Stimulated activated CD8-positive, alpha-beta memory T cell treated with anti-CD3 and anti-CD28 coated beads, Interleukin-15, amount 100 ng/mL, for 24 hours (primary cell): ENCODE measurements at places on chromosomes 12 and 14.

- DNase-seq, result no peak
Observed at GRCh38 chr14:90398841-90399540, 2.2 kb downstream of the CALM1 start.

DNA sequence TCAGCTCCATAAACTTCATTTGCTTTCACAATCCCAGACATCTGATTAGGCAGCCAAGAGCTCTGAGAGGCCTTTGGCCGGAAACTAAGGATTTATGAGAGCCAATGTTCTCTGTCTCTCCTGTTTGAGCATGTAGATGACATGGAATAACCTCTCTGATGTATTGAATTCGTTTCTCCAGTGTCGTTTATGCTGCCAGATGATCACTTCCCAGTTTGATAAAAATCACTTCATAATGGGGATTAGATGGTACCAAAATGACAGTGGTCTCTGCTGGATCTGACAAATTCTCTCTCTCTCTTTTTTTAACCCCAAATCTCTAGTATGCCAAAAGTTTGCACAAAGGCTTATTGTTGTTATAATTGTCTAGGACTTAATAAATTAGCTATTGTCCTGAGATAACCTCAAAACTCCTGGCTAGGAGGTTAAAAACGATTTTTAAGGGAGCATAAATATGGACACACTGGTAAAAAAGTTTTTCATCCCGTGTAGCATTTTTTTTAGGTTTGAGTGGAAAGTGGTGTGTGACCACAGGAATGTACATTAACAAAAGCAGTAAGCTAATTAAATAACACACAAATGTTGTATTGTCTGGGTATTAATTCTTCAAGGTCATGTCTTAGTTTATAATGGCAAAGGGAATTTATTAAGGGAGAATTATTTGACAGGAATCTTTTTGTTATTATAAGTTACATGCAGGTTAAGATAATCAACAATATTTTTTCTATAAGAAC, 82.6 kb upstream of the USP44 start:
- no peak for DNase-seq

DNA sequence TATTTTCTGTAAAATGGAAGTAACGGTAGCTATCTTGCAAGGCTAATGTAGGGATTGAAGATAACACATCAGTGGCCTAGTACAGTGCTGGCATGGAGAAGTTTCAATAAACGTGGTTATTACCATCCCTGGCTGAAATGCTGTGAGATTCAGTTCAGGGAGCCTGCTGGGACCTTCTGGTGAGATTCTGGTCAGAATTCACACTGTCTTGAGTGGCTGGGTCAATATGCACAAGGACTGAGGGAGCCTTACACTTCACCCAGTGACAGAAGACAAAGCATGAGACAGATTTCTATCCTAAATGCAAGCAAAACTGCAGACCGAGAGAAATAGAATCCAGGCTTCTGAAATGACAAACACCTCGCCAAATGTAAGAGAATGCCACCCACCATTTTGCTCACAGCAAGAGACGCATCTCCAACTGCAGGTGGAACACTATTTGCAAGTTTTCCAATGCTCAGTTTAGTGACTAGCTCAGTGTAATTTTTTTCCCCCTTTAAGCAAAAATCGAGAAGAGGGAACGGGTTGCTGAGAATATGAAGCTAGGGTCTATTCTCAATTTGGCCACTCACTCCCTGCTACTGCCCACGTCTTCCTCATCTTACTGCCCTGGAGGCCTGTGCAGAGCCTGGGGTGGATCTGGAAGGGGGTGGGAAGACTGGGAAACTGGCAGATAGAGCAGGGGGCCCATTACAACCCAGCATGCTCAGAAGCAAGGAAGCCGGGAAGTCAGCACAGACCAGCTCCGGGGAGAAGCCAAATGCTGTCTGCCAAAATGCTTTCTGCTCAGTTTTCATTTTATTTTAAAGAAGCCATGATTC, 201.3 kb downstream of the TTC7B start:
- DNase-seq, result no peak

GRCh38 chr12:113861708-113862312, 104.3 kb downstream of the RBM19 start:
- DNase-seq, result no peak

DNA sequence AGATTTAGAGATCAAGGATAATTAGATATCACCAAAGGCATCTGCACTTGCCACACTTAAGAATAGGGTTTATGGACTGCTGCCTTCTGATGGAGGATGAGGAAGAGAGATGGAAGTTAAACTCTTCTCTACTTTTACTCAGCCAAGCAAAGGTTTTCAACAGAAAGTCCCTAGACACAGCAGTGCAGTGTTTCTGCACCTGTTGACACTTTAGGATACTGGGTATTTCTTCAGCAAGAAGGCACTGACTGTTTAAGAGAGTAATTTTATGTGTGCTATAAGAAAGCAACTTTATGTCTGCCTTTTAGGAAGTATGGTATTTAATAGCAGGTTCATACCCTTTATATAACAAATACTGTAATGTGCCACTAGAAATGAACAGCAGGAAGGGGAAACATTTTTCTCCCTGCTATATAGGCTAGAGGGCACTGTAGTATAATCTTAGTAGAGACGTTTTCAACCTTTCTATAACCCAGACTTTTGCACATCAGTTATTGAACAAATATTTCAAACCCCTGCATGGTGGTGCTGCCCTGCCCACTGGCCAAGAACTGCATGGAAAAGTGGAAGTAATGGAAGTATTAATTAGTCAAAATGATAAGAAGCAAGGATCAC, 225.0 kb upstream of the GRIP1 start:
- no peak for DNase-seq

DNA sequence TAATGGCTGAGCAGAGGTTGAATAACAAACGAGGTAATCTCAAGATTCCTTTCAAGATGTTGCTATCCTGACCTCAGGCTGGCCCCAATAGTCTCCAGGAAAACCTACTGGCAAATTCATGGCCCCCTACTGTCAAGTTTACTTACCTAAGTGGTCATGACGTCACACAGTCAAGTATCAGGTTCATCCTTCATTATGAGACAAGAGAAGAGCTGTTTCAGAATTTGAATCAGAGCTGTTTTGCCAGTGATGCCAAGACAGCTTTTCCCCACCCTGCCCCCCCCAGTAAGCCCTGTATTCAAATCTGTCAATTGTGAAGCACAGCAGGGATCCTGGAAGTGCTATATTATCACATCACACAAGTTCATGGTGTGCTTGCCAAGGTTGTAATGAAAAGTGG, 509.6 kb downstream of the NOVA1 start:
- DNase-seq, result no peak

DNA sequence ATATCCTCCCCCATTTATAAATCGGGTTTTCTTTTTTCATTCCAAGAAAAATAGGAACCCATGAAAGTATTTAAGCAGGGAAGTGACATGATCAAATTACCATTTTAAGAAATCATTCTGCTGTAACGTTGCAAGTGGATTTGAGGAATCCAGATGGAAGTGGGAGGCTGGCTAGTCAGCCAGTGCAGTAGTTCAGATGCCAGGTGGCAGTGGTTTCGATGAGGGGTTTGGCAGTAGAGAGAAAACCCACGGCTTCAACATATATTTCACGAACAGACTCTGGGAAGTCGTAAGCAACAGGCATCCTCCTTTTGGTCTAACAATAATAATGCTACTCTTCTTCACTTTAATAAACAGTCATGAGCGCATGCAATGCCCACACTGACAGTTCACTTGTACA, 25.0 kb downstream of the PDZRN4 start:
- no peak for DNase-seq

- no peak for DNase-seq
Observed at GRCh38 chr12:16552301-16552700, 53.7 kb downstream of the LMO3 start.

- no peak for DNase-seq
Observed at GRCh38 chr12:54616933-54617680, 17.6 kb downstream of the LACRT start.

DNA sequence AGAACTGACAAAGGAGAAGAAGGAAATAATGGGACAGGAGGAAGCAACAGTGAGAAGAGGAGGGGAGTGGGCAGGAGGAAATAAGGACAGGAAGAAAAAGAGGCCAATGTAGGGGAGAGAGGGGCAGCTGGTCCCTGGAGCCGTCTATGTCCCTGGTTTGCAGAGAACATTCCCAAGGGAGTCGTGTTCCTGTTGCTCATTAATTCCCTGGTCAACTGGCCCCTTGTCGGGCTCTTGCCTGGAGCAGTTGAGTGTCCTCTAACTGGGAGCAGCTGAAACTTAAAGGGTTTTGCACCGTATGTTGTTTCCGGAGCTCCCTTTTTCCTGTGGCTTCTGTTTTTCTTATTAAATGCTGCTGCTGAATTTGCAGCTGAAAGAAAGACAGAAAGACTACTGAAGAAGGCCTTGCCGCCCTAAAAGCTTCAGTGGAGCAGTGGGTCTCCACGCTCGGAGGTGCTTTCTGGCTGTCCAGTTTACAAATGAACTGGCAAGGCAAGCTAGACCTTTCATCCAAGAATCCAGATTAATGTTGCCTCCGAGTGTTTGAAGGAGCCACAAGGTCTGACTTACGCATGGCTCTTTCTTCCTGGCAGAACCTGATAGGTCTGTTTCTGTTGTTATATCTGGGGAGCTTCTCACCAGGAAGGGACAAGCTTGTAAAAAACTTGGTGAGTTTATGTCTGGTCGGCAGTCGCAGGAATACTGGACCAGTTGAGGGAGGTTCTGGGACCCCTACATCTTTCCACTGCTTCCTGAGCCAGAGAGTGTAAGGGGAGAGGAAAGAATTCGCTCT, 146.2 kb upstream of the RFLNA start:
- no peak for DNase-seq

- DNase-seq, result no peak
Observed at GRCh38 chr12:24839268-24839791, 109.6 kb downstream of the BCAT1 start.

- DNase-seq, result no peak
Observed at GRCh38 chr12:84198294-84198946, 714.2 kb downstream of the SLC6A15 start.

DNA sequence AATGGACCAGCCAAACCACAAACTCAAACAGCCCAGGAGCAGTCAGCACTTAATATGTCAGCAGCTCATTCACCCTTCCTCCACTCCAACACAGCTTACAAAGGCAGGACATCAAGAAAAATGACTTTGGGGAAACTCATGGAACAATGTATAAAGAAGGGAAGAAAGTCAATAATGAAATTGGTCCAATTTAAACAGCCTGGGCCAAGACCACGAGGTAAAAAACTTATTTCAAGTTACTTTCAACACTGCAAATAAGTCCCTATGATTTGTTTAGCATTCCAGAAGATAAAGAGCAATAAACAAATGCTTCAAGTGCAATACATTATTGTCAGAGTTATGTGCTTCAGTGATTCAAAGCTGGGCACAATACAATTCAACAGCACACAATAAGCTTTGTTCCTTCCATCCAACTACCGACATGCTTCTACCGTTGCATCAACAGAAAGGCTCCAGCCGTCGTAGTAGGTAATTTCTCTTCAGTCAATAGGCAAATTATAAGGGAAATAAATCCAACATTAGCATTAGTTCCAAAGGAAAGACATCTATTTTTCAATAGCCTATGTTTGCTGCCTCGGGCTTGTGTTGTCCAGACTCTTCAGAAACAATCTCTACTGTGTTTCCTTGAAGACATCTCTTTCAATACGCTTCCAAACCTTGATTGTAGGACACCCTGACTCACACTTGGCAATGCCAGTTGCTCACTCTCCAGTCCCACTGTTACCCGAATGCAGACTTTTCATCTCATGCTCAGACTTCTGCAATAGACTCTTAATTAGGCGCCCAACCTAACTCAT, 225.7 kb downstream of the NUAK1 start:
- DNase-seq, result no peak

DNA sequence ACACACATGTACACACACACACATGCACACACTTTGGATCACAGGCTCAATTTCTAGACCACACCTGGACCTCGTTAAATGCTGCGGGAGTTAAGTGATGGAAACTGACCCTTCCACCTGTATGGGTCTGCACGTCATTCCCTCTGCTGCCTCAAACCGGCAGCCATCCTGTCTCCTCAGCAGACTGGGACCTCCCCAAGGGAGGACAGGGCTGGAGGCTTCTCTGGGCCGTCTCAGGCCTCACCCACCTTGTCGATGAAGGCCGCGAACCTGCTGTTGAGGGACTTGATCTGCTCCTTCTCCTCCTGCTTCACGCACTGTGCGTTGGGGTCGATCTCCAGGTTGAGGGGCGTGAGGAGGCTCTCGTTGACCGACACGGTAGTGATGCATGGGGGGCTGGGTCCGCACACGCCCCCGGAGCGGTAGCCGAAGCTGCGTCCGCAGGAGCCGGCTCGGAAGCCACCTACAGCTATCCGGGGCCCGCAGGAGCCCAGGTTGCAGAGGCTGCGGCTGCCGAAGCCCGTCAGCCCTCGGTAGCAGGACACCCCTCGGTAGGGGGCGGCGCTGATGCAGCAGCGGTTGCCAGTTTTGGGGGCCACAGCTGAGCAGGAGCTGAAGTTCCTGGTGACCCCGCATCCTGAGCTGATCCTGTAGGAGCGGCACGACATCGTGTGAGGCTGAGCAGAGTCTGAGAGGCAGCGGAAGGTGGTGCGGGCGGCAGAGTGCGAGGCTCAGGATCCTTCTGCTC, at the start of gene KRT85:
KRT85 (minus strand) TSS at position 744 of the 748 bp plus-strand sequence; CDS start at position 668, 76 bp downstream.
- DNase-seq, result no peak

DNA sequence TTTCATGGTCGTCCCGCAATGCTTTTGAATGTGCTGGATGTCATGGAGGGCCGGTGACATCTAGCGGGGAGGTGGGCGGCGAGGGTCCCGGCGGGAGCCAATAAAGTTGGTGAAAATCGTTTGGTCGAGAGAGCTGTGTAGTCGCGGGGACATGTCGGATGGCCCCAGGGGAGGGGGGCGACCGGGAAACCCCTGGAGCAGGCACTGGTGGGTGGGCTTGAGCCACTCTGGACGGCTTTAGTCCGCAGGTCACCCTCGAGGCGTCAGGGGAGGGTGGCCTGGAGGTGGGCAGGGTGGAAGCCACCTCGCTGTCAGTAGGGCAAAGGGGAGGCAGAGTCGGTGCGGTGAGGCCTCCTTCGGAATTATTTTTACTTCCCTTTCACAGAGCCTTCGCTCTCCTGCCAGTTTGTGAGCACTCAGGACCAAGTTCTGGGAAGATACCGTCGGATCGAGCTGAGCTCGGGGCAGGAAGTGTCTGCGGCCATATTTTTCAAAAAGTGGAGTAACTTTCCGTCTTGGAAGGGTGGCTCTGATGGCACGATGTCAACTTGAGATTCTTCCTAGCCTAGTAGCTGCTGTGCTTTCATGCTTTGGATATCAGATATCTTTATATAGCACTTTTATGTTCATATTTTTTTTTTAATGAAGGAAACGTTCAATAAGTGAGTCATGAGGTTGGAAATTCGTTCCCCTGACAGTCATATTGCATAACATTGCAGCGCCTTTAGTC, 28.2 kb downstream of the WBP11 start:
- no peak for DNase-seq

- DNase-seq, result no peak
Observed at GRCh38 chr14:88910386-88910785, 85.9 kb downstream of the TTC8 start.

- no peak for DNase-seq
Observed at GRCh38 chr12:119391673-119392072, 57.1 kb downstream of the CCDC60 start.

DNA sequence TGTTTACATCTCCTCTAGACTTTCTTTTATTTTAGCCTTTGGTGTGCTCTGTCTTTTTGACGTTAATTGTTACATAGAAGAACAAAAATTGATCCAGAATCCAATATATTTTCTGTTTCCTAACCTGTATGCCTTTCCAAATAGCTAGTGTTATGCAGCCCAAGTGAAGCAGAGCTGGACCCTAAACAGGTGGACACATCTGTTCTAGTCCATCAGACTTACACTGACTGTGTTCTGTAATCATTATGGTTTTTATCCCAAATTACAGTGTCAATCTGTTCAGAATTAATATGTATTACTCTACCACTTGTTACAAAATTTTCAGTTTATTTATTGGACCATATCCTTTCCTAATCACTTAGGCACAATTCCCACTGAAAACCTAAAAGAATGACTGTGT, 176.8 kb upstream of the FOXG1 start:
- no peak for DNase-seq
